ENCODE measurements at places on chromosomes 11 and 22.

DNA sequence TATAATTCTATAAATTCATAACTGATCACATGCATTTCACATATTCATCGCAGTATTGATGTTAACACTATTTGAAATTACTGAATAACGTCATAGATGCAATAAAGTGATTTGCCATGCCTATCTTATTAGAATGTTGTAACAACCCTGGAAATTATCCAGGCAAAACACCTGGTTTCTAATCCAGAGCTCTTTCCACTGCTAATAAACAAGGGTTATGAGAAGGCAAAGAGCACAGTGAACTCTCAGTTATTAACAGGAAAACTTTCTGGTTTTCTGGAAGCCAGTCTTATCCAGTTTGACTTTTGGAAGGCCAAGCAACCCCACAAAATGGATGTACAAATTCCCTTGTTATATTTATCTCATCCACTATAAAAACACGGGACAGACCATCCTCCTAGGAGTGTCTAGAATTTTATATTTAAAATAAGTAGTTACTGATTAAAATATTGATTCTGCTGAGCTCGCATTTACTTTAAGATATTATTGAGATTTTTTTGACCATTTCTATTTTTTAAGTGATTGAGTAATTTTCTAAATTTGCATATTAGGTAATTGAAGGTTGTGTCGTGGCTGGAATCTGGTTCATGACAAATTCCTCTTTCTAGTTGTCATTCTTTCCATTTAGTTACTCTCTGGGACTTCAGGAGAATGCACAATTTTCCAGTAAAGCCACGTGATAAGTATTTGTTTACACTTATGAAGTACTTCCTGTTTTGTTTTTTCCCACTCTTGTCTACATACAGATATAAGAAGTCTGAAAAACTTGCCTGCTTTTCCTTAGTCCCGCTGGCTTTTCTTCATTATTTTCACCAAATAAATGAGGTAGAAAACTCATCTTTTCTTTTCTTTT lies 47.9 kb downstream of the DCUN1D5 start:
- peak; percentile 4 for DNase-seq

GRCh38 chr22:49362211-49362839 lies 465.3 kb downstream of the BRD1 start:
- no peak for DNase-seq

DNA sequence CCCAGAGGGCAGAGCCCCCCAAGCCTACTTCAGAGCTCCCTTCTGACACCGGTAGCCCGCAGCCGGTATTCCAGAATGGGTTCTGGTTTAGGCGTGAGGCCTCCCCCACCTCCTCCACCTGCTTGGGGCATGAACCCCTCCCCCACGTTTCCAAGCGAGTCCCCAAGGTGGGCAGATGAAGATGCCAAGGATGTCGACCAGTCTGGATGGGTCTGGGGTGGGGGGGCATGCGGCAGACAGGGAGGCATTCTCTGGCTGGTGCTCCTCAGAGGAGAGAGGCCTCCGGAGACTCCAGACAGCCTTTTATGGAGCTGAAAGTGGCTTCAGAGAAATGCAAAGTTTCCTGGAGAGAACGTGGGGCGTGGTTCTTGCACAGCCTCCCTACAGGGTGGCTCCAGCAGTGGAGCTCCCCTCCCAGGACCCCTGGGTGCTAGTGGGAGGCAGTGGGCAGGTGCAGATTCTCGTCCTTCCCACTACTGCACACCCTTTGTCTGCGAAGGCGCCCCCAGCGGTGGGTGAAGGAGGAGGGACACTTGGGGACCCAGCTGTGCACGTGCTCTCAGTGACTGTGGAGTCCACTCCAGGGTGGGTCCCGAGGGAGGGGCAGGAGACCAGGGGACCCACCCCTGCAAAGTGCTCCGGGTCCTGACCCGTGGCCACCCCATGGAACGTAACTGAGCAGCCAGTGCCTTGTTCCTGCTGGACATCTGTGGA lies 4.2 kb downstream of the CCND1 start:
- no peak for DNase-seq

GRCh38 chr11:126514061-126514693 lies 158.7 kb downstream of the ST3GAL4 start:
- no peak for DNase-seq

DNA sequence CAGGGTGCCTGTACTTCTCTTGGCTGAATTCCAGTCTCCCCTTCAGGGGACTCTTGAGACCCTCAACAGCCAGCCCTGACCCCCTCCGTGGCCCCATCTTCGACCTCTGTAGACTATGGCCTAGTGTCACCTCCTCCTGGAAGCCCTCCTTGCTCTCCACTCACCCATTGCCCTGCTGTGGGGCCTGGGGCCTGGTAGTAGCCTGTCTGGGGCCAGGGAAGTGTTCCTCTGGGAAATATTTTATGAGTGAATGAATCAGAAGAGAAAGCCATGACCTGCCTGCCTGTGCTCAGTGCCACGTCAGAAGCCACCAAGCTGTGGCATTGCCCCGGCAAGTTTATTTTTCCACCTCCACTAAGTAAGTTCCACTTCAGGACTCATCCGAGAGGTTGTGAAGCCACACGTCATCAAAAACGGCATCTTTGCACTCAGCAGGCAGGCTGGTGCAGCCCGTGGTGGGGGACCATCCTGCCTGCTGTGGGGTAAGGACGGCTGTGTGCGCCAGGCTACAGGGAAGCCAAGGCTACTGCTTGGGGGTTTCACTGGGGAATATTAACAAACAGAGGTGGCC lies 59.6 kb upstream of the PPARA start:
- DNase-seq: no peak

GRCh38 chr11:21622995-21623394 lies 569.9 kb upstream of the ANO5 start:
- DNase-seq: no peak

- no peak for DNase-seq
These were observed 6.3 kb downstream of the INPPL1 start for GRCh38 chr11:72230764-72231365.

DNA sequence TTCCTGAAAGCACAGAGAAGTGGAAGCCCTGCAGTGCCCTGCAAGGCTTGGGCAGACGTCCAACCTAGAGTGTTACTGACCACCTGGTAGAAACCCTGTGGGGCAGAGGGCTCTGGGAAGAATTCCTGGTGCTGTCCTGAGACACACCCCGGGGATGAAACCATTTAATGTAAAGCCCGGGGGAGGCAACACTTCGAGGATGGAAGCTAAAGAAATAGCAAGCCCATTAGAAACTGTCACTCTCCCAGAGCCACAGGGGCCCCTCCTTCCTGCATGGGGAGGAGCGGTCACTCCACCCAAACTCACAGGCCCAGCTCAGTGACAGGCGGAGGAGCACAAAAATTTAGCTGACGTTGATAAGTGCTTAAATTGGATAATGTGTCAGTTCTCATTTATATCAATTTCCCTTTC lies 57.6 kb downstream of the NRXN2 start:
- no peak for DNase-seq

- DNase-seq: no peak
These were observed 465 bp downstream of the MAPK1 start for GRCh38 chr22:21866833-21867527.

DNA sequence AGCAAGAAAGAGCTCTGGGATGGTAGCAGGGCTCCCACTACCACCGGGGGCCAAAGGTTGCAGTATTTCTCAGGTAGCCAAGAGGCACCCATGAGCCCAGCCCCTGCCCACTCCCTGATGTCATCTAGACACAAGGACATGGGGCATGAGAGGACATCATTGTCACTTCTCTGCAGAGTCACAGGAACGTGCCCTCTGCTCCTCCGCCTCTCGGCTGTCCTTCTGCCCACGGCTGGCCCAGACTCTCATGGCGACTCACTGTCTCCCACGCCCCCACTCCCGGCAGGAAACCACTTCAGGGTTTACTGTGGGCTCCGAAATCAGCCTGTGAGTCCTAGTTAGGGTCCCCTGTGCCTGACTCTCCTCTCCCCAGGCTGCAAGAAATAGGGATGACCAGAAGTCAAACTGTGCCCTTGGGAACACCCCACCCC lies 1.8 kb upstream of the GAL start:
- no peak for DNase-seq

- DNase-seq: no peak
These were observed 32.7 kb upstream of the CCDC34 start for GRCh38 chr11:27395556-27396258.

DNA sequence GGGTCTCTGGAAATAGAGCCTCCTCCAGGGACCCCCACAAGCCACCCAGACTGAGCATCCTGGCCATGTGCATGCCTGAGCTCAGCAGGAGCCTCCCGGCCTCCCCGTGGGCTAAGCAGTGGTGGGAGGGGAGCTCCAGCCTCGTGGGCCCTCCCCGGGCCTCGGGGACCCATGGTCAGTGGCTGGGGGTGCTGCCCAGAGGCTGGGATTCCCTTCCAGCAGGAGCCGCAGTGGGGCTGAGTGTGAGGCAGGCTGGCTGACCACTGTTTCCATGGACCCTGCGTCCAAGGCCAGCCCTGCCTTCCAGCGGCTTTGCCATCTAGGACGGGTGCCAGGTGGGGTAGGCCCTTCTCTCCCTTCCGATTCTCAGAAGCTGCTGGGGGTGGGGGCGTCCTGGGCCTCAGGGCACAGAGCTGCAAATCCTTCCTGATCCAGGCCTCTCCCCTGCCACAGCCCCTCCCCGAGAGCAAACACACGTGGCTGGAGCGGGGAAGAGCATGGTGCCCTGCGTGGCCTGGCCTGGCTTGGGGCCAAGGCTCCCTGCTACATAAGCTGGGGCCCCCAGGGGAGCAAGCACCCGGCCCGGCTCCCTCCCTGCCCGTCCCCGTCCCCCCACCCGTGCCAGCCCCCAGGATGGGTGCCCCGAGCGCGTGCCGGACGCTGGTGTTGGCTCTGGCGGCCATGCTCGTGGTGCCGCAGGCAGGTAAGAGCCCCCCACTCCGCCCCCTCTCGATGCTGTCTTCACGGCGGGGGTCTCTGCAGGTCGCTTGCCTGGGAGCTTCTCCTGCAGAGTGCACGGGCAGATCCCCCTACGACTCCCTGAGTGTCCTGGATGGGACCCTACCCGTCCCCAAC lies at the start of gene MUC5B:
TSS of gene MUC5B (plus strand) at position 576 of the 855 bp plus-strand sequence. CDS start at position 634, 58 bp downstream.
- DNase-seq: no peak

DNA sequence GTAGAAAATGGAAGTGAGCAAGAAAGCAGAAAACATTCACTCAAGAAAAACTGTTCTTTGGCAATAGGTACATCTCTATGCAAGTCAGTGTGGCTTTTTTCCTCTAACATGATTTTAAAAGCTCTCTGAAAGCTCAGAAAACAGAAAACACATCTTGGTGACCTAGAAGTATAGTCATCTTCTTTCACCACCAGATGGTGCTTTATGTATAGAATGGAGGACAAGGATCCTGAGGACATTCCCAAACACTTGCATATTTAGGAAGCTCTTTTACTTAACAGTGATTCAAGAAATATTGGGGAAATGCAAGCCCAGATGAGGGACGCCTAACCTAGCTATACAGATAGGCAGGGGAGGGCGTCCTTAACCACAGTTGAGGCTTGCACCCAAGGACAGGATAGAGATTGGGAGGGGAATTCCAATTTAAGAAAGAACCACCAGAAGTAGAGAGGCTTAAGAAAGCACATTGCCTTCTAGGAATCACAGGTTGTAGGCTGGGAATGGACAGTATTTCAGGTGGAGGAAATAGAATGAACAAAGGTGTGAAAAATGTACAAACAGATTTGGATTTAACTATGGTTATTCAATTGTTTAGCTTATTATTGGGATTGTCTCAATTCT lies 13.8 kb upstream of the CCDC81 start:
- DNase-seq: peak; percentile 30

GRCh38 chr11:10147195-10147594 lies 146.8 kb downstream of the SBF2 start:
- DNase-seq: no peak

- peak; percentile 88 for DNase-seq
These were observed at the start of gene PPP1R14B for GRCh38 chr11:64246871-64247728. PPP1R14B (minus strand) TSS chr11:64246943; CDS start chr11:64246673, 270 bp downstream.

GRCh38 chr11:13782390-13783075 lies 114.1 kb downstream of the FAR1 start:
- no peak for DNase-seq

DNA sequence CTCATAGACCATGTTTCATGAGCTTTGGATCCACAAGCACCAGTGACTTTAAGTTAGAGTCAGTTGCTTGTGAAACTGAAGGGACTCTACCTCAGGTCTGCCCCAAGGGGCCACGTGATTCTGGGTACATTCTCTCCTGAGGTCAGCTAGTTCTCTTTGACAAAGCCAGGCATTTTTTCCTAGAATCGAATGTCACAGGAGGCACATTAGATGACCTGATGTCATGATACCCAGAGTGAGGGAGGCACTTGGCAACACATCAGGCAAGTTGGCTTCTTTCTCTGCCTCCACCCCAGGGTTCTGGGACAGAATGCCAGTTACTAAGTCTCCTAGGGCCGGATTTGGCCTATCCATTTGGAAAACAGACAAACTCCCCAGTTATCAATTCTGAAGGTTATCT lies 93.0 kb downstream of the APIP start:
- DNase-seq: no peak

- peak; percentile 71 for DNase-seq
These were observed 41.7 kb upstream of the AQP11 start for GRCh38 chr11:77547863-77548551.

- DNase-seq: no peak
These were observed 20.8 kb upstream of the BRSK2 start for GRCh38 chr11:1368966-1369365.

DNA sequence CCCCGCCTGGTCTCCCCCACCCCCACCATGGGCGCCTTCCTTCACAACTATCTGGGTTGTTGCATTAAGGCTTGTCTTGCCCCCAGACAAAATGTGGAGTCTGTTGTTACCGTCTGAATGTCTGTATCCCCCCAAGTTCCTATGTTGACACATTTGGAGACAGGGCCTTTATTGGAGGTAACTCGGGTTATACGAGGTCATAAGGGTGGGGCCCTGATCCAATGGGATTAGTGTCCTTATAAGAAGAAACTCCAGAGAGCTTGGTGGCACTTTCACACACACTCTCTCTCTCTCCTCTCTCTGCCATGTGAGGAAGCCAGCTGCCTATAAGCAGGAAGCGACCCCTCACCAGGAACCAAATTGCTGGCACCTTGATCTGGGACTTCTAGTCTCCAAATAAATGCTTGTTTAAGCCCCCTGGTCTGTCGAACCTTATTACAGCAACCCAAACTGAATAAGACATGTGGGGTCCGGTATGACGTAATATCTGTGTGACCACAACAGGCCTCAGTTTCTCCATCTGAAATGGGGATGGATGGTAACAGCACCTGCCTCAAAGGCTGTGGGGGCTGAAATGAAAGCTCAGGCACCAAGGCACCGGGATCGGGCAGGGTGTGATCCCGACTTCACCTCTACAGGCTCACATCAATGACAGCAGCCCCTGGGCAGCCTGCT lies 222.3 kb downstream of the CTTN start:
- DNase-seq: no peak

DNA sequence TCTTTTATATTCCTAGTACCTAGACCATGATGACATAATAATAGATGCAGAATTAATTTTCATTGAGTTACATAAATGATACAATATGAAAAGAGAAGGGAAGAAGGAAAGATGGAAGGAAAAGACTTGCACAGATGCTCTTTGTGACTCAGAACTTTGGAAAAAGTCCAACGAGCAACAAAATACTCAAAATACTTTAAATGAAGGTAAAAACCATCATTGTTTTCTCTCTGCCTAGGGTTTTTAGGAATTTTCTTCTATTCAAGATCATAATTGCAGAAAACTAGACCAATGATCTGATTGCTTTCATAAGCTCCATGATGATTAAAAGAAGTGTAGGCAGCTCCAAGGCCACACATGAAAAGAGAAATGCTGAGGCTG lies 276.9 kb downstream of the KIRREL3 start:
- DNase-seq: no peak
